ENCODE measurements at places on chromosomes 13 and 19.

- no peak for DNase-seq
Measured at GRCh38 chr13:59806801-59807200, 356.9 kb downstream of the DIAPH3 start.

GRCh38 chr19:6033744-6034264 is 55.9 kb upstream of the RANBP3 start:
- no peak for DNase-seq

- DNase-seq: no peak
Measured at GRCh38 chr19:46660551-46661019, 397 bp downstream of the DACT3 start.

GRCh38 chr13:59088716-59089115 is 1075.0 kb downstream of the DIAPH3 start:
- no peak for DNase-seq

DNA sequence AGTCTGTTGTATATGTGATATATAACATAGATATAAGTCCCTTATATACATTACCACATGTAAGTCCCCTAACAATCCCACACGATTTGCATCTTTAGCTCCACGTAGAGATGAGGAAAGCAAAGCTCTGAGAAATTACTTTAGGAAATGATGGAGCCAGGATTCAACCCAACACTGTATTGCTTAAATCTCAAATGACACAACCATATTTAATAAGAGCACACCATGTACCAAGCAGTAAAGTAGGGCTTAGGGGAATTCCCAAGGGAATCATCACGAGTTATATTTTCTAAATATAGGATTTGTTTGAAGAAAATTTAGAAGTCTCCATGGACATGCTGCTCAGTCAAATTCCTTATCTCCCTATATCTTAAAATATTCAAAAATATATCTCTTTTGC is 61.3 kb upstream of the POMP start:
- DNase-seq: no peak

GRCh38 chr13:36343766-36344165 is 2.4 kb downstream of the SPART start:
- DNase-seq: no peak

DNA sequence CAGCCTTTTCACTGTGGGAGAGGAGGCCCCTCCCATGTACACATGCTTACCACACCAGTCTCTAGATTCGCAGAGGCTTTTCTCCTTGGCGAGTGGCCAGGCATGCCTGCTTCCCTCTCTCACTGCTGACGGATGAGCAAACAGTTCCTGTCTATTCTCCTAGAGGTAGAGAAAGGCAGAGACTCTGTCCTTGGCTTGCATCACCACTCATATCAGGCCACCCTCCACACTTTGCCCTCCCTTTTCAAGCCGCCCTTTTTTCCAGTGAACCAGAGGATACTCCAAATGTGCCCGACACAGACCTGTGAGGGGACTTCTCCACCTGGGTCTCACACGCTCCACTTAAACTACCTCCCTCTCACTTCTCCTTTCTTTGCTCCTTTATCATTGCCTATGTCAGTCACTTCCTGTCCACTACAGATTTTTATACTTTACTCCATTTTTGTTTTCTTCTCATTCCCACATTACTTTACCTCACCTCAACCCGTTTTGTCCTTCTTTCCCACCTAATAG is 284.6 kb downstream of the DNAJC15 start:
- DNase-seq: peak; percentile 85

GRCh38 chr13:19153782-19154450 is 27.7 kb downstream of the TUBA3C start:
- no peak for DNase-seq

DNA sequence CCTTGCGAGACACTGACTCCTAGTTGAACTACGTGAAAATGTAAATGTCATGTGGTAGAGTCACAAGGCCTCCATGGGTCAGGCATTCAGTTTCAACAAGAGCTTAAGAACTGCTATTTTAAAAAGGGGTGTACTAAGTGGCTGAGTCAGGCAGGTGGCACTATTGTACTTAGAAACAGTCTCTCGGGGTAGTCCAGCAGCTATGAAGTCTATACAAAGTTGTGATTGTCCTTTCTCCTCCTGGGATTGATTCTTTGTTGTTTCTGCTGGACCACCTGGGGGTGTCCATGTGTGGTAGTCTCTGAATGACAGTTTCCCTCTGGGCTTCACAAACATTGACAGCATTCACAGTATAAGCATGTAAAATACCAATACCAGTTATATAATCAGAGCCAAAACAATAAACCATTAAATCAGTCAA is 33.0 kb downstream of the UGGT2 start:
- DNase-seq: no peak

GRCh38 chr19:3949997-3950859 is 17.4 kb downstream of the NMRK2 start:
- DNase-seq: no peak

GRCh38 chr19:44824761-44825160 is 15.9 kb downstream of the BCAM start:
- DNase-seq: no peak

- DNase-seq: no peak
Measured at GRCh38 chr19:47897861-47898260, 11.7 kb upstream of the SULT2A1 start.

DNA sequence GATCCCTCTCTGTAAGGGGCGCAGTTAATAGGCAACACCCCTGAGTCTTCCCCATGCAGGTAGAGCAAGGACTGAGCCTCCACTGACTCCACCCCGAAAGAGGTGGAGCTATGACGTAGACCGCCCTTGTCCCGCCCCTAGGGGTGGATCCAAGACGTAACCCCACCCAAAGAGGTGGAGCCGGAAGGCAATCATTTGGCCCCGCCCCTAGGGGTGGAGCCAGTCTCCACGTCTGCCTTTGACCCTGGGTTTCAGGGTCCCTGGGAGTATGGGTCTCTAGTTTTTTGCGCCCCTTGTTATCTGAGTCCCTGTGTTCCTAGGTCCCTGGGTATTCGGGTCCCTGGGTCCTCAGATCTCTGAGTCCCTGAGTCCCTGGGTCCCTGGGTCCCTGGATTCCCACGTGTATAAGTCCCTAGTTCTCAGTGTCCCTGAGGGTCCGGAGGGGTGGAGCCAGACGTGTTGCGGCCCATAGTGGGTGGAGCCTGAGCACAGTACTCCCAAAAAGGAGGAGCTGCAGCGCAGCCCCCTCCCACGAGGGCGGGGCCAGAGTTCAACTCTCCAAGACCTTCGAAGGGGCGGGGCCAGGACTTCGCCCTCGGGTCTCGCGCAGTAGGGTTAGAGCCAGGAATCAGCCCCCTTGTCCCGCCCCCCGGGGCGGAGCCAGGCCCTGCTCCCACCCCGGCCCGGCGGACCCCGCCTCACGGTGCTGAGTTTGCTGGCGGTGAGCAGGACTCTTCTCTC is 5.3 kb downstream of the DENND1C start:
- DNase-seq: no peak

DNA sequence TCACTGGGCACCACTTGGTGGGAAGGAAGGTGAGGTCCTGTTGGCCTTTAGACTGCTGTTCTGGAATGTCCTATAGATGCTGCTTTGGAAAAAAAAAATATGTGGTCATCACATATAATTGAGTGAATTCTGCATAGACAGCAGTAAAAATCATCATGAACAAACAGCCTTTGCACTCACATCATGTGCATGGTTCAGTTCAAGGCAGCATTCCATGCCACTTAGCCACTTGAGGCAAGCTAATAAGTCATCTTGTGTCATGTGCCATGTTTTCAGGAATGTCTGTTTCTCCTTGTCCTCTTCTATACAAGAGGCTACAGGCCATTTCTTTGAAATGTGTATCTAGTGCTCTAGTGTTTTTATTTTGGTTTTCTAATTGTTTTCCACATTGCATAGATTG is 43.9 kb upstream of the TSC22D1 start:
- no peak for DNase-seq

GRCh38 chr19:48319647-48320541 is 5.5 kb upstream of the EMP3 start:
- peak; percentile 59 for DNase-seq

GRCh38 chr19:8503510-8503909 is 1.1 kb upstream of the PRAM1 start:
- no peak for DNase-seq

- no peak for DNase-seq
Measured at GRCh38 chr19:5292822-5293611, 47.6 kb downstream of the PTPRS start.

DNA sequence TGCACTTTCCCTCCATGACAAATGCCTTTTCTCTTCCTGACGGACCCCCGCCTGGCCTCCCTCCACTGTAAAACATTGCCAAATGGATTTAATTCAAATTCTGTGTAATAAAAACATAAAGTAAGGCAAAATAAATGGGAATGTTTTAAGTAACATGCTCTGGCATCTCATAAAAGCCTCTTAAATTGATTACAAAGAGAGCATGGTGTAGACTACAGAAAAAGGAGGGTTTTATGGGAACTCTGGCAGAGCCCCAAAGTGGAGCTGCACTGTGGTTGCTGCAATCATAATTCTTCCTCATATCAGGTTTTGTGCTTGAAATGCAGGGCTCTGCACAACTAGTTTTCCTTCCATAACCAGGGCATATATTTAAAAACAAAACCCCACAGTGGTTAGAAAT is 44.3 kb upstream of the SIAH3 start:
- no peak for DNase-seq

GRCh38 chr13:113836768-113837559 is 26.9 kb downstream of the GAS6 start:
- no peak for DNase-seq

GRCh38 chr19:39168258-39169142 is 28.3 kb upstream of the NCCRP1 start:
- no peak for DNase-seq

GRCh38 chr19:39111593-39112199 is 13.9 kb upstream of the PAK4 start:
- no peak for DNase-seq

- no peak for DNase-seq
Measured at GRCh38 chr13:83325125-83325853, 557.0 kb downstream of the SLITRK1 start.

- no peak for DNase-seq
Measured at GRCh38 chr19:49119411-49120324, at the start of gene PPFIA3. Gene PPFIA3 (plus strand): TSS chr19:49119544. CDS start chr19:49127874, 8,330 bp downstream.

GRCh38 chr13:63279136-63279535 is 1863.5 kb upstream of the PCDH20 start:
- DNase-seq: no peak

GRCh38 chr19:40739871-40740703 is 10.2 kb downstream of the ACTMAP start:
- DNase-seq: no peak

- no peak for DNase-seq
Measured at GRCh38 chr13:25764378-25764777, 287.4 kb downstream of the SHISA2 start.

GRCh38 chr19:802498-803098 is 5.3 kb downstream of the PTBP1 start:
- no peak for DNase-seq

GRCh38 chr13:39329182-39329639 is 273.8 kb downstream of the LHFPL6 start:
- no peak for DNase-seq

DNA sequence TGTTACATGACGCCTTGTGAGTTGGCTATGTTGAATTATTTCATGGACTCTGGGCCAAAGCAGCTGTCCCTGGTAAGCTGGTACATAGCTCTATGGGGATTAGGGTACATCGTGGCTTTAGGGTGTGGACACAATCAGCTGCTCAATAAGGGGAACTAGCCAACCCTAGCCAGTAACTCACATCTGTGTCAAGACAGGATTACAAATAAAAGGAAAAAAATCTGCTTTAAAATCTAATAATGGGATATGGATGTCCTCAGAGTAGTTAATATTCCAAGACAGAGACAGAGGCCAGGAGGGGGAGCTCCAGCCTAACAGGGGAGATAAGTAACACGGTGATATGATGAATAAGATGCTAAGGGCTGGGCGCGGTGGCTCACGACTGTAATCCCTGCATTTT is 21.1 kb upstream of the ZNF766 start:
- peak; percentile 31 for DNase-seq

- DNase-seq: no peak
Measured at GRCh38 chr19:38792250-38793111, 3.5 kb downstream of the LGALS7B start.

- no peak for DNase-seq
Measured at GRCh38 chr19:16118489-16119033, 6.9 kb downstream of the RAB8A start.

DNA sequence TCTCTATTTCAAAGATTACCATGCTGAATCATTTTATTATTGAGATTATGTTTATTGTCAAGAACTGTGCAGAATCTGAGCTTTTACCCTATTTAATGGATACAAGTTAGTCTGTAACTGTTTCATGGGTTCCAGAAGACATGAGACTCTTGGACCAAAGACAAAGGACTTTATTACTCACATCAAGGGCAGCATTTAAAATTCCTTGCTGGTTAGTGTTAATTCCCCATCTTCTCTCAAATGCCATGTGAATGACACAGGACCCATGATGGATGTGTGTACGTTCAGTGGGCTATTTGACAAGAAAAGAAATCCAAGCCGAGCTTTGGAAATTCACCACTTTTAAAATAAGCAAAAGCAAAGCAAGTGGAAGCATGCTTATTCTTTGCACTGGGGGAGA is 139.9 kb downstream of the PCDH20 start:
- no peak for DNase-seq

DNA sequence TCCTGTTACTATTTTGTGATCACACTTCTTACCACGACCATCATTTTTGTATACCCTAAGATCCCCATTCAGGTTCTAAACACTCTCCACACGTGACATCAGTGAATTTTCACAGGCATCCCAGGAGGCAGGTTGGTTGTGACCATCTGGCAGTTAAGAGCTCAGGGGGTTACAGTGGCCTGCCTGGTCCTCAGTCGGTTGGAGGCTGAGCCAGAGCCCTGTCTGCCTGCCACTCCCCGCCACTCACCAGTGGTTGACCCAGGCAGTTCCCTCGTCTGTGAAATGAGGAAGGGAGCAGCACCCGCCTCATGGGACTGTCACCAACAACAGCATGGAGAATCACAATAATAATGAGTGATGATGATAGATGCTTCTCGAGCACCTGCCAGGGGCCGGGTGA is 36.4 kb upstream of the EHD2 start:
- DNase-seq: no peak

DNA sequence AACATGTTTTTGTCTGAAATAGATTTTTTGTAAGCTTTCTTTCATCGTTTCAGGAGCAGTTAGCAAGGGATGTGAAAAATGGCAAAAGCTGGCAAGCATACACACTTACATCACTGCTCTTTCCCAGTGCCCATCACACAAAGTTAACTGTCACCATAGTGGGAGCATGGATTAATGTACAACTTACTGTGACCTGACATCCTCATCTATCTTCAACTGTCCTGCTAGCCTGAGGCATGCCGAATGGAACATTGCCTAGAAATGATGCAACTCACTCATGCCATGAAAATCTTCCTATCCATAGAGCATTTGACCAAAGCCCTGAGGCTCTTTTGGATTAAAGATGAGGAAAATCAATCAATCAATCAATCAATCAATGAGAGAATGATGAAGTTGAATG is 491.7 kb upstream of the SLC10A2 start:
- no peak for DNase-seq

DNA sequence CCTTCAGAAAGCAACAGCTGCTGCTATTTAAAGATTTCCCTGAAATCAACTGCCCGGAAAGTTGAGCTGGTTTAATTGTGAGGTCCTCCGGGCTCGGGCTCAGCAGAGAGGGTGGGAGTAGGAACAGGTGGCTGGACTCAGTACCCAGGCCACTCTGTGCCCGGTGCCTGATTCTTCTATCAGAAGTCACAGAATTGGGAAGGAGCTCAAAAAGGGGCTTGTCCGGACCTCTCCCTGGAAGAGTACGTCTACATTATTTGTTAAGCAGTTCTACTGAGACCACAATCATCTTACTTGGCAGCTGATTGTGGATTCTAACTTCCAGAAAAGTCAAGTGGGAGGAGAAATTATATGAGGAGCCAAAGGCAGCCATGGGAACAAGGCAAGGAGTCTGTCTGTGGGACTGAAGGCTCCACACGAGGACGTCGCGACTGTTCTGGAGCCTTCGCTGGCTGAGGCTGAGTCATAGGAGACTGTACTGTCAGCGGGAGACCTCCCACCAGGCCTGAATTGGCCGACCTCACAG is 91.7 kb upstream of the ANKRD10 start:
- DNase-seq: no peak

Data from NCI-H187 (cell line).